ENCODE measurements at places on chromosomes 2 and 18. TPM values are rescaled to one million over a fixed set of nuclear protein-coding genes. Genes with fewer than 3 reads are reported as not detected.

- DNase-seq = no peak
These were observed 671.9 kb upstream of the SOX11 start for GRCh38 chr2:5020116-5020875.

GRCh38 chr2:30448866-30449265, 1.8 kb downstream of the LCLAT1 start:
- no peak for DNase-seq

GRCh38 chr18:63187791-63188460, 131.6 kb downstream of the BCL2 start:
- DNase-seq = no peak

- no peak for DNase-seq
These were observed 71.8 kb upstream of the LRATD1 start for GRCh38 chr2:14560716-14561115.

- DNase-seq = no peak
These were observed 110.8 kb downstream of the FMNL2 start for GRCh38 chr2:152445791-152446201.

DNA sequence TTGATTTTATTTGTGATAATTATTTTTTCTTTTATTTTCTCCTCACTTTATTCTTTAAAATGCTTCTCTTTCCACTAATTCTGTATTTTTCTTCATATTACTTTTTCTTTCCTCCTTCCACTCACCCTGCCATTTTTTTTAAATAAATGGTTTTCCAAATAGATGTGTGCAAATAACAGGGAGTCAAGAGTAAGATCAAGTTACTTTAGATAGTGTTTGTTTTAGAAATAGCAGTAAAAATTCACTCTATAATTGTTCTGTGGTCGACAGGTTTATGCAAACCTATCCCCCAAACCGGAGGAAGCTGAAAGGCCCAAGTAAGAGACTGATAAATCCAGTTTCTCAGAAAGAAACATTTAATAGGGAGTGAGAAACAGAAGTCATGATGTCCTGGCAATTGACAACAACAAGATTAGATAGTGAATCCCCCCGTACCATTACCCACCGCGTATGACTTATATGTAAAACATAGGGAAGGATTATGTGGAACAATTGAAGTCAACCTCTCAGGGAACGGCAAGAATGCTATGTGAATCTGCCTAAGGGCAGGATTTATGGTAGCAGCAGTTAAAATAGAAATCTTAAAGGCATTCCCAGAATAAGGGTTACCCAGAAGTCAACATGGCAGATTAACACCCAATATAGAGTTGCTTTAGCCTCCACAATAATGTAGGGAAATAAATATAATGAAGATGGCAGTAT, 75.5 kb downstream of the KYNU start:
- no peak for DNase-seq

- DNase-seq = no peak
These were observed 14.9 kb downstream of the ESPNL start for GRCh38 chr2:238114851-238115660.

DNA sequence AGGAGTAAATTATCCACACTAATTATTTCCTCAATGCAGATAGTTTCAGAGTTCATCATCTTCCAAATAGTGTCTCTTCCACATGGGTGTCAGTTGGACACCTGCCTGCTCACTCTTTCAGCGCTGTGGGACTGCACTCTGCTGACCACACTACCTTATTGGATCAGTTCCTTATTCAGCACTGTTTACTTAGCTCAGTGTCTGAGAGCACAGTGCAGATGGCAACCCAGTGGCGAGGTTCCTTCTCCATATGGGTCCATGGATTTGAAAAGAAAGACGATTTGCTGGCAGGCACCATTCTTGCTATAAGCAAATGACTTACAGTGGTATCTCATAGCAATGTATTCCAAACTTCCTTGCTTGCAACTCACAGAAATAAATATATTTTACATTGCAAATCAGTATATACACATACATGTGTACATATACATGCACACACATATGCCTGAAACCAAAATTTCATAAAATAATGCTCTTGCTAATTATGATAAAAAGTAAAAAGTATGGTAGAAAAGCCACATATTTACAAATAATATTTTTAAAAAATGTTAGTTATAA, 354.8 kb downstream of the INSIG2 start:
- no peak for DNase-seq

- peak; percentile 41 for DNase-seq
These were observed 41.0 kb downstream of the LPIN2 start for GRCh38 chr18:2971741-2972552.

GRCh38 chr2:206700156-206700555, 18.0 kb downstream of the DYTN start:
- no peak for DNase-seq

- DNase-seq = no peak
These were observed 259.2 kb downstream of the OSR1 start for GRCh38 chr2:19099181-19099580.

- no peak for DNase-seq
These were observed 113.7 kb downstream of the NAB1 start for GRCh38 chr2:190762566-190762965.

DNA sequence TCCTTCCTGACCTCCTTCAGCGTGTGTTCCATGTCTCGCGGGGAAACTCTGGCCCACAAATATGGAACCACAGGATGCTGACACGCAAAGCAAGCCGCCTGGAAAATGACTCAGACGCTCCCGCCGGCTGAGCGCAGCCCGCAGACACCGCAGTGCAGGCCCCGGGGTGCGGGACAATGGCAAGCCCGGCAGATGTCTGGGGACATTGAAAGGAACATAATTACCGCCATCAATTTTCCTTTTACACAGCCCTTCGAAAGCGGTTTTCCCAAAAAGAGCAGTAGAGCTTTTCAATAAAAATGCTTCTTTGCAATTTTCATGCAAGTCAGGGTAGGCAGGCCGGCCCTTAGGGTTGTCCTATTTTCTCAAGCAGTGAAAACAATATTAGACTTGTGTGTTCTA, 159.2 kb upstream of the SH3BP4 start:
- no peak for DNase-seq

Gene GAREM1
- 2.9 TPM for polyA plus RNA-seq

DNA sequence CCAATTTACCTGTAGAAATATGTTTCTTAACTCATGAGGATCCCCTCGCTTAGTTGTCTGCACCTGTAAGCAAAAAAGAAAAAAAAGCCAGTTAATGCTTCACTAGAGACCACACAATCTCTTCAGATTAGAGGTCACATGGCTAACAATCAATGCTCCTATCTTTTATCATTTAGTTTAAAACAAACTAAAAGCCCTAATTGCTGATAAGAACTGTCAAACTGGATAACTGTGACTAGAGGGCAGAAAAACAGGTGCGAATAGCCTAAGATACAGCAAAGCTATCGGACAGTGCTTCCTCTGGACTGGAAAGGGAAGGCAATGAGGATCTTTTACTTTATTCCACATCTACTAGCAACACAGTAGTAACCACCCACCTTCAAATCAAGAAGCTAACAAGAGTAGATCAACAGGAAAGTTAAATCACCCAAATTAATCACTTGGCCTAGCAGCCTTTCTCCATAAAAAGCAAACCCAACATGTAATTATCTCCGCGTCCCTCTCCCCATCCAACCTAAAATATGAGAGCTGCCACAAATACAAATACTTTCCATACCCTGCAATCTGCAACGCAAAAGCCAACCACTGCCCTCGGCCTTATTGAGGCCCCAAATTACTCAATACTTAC, 734 bp downstream of the SLC25A12 start:
- no peak for DNase-seq

Gene TRIM43
- polyA plus RNA-seq = not detected

- DNase-seq = no peak
These were observed at the start of gene LIMS2 for GRCh38 chr2:127675331-127676261. Gene LIMS2 (minus strand): TSS chr2:127675530. CDS start chr2:127675024, 506 bp downstream.

DNA sequence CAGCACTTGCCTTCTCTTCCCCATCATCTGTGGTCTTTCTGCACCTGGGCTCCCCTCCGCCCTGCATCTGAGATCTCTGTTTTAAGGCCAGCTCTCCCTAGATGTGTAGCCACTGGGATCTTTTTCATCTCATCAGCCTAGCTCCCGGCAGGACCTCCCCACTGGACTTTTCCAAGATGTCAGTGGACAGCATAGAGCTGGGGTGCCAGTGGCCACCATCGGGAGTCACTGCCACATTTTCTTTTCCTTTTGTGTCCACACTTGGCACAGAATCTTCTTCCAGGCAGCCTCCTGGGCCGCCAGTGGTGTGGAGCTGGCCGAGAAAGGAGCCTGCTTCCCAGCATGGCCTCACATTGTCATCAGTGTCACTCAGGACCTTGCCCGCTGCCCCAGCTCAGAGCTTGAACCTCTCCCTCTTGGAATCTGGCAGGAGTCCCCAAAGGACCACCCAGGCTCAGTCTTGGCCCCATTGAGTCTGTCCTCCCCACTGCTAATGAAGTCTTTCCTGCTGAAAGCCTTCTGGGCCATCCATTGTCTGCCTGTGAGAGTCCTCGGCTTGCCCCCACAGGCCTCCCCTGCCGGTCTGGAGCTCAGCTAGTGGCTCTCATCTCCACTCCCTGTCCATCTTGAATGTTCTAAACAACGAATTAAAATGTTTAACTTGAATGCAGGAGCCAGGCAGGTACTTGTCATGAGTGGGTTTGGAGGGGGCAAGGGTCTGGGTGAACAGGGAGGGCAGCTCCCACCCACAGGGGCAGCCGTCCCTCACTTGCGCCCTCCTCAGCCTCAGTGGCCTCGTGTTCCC, 324.4 kb downstream of the GBX2 start:
- no peak for DNase-seq

- DNase-seq = no peak
These were observed 19.4 kb upstream of the RNF138 start for GRCh38 chr18:32072321-32072720.

GRCh38 chr2:52571380-52572347, 1195.9 kb upstream of the CHAC2 start:
- peak; percentile 58 for DNase-seq

GRCh38 chr2:195352581-195352980, 304.4 kb upstream of the SLC39A10 start:
- no peak for DNase-seq
